ENCODE measurements at places on chromosomes 7 and 10.

GRCh38 chr10:48552946-48553564 lies 51.8 kb downstream of the ARHGAP22 start:
- no peak for DNase-seq

DNA sequence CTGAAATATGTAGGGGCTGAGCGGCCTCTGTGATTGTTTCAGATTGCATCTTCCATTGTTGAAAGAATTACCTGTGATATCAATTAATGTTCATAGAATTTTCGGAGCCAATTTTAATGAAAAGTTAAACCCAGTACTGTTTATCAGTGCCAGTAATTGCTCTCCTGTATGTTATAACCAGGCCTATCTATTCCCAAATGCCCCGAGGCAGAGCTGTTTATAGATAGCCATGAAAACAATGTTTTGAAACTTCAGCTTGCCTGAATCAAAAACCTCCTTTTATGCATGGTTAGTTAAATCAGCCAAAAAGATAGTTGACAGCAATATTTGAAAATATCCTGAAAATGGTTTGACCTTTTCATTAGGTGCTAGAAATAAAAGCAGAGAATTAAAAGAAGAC lies 50.1 kb upstream of the HDAC9 start:
- no peak for DNase-seq

- no peak for DNase-seq
Measured at GRCh38 chr10:61076572-61077114, 132.7 kb upstream of the RHOBTB1 start.

DNA sequence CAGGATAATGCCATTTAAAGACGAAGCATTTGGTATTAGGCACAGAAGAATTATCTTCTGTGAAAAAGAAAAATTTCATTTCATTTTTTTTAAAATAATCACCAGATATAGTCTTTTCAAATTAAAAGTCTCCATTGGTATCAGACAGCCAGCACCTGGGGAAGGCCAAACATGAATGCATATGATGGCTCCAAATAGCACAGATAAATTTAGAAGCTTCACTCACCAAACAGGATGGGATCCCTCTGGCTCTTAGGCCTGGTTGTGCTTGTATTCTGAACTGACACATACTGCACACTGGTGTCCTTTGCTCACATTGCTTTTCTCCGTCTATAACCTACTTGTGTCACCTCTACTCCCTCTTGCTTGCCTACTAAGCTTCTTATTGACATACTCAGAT lies 169.5 kb upstream of the CHRM2 start:
- no peak for DNase-seq

- no peak for DNase-seq
Measured at GRCh38 chr7:39594988-39595620, 28.3 kb upstream of the RALA start.

DNA sequence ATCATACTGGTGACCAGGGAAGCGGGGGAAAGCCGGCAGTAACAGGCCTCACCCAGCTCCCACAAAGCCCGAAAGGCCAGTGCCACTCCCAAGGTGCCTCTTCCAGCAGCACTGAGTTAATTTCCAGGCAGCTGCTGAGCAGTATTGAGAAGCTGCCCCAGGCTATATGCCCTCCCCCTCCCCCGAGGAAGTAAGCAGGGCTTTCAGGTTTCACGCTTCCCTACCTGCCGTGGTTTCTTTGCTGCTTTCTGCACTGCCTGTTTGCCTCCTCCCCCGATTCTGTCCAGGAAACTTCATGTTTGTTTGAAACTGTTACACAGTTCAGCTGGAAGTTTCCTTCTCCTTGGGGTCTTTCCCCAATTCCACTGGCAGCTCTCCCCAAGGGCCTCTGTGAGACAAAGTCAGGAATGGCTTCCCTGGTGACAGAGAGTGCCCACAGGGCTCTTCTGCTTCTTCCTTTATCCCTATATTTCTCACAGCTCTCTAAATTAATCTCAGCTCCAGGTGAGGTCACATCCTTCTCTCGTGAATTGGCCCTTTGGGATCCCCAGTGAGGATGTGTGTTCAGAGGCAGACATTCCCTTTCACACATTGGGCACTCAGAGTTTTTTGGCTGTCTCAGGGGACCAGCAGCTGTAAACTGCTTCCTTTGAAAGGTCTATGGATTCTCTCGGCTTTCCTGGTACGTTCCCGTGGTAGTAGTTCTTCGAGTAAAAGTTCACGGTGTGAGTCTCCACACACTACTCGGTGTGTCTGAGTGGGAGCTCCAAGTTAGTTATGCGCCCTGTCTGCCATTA lies 19.4 kb downstream of the C1GALT1 start:
- DNase-seq: peak; percentile 8

GRCh38 chr7:45691155-45691656 lies 117.0 kb downstream of the ADCY1 start:
- DNase-seq: no peak

DNA sequence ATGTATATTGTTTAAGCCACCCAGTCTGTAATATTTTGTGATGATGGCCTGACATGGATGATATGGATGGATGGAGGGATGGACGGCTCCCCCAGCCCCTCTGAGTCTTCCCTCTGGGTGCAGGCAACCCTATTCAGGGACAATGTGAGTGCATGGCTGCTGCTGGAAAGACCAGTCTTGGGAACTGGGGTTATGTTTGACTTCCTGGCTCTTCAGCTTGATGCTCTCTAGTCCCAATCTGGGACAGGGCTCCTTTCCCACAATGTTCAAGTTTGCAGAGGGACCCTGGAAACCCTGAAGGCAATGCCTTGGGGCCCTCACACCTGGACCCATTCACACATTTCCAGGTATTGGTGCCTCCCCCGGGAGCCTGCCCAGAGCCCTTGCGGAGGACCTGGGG lies 52.3 kb upstream of the RET start:
- DNase-seq: no peak

GRCh38 chr7:142901426-142902259 lies 16.1 kb upstream of the TRPV6 start:
- no peak for DNase-seq
